Mesothelial cell of epicardium (in vitro differentiated cells): ENCODE measurements at places on chromosomes 3 and 15. TPM values are rescaled to one million over a fixed set of nuclear protein-coding genes. Genes with fewer than 3 reads are reported as not detected.

- DNase-seq = no peak
- no peaks in the 10 kb centered on the region for H3K4me1 ChIP-seq
- no peak overlapping the region for H3K27ac ChIP-seq
- no peaks in the 10 kb centered on the region for H3K36me3 ChIP-seq
These were observed 24.7 kb downstream of the PTH1R start for GRCh38 chr3:46902188-46902631.

- no peak overlapping the region for H3K27ac ChIP-seq
- H3K4me1 ChIP-seq = no peaks in the 10 kb centered on the region
- peaks cover 13% of the 10 kb centered on the region for H3K27me3 ChIP-seq
- no peak overlapping the region for H3K4me3 ChIP-seq
- DNase-seq = no peak
These were observed 9.4 kb upstream of the CMSS1 start for GRCh38 chr3:99808163-99808794.

- H3K27me3 ChIP-seq = no peaks in the 10 kb centered on the region
- peaks cover 16% of the 10 kb centered on the region for H3K4me1 ChIP-seq
- peaks cover 4% of the 10 kb centered on the region for H3K36me3 ChIP-seq
- no peak overlapping the region for H3K4me3 ChIP-seq
These were observed 66.2 kb downstream of the MAP4 start for GRCh38 chr3:47949979-47950378.

The ITGA11 gene
- 2.3 to 3.5 TPM (median 2.7 TPM) in 3 replicates for total RNA-seq

- H3K4me1 ChIP-seq = no peaks in the 10 kb centered on the region
- no peaks in the 10 kb centered on the region for H3K36me3 ChIP-seq
- no peak overlapping the region for H3K27ac ChIP-seq
- H3K4me3 ChIP-seq = no peak overlapping the region
These were observed 21.3 kb upstream of the DHX36 start for GRCh38 chr3:154345422-154346122.

The IGSF11 gene
- total RNA-seq = 1.2 to 2.0 TPM (median 1.8 TPM) in 3 replicates

GRCh38 chr3:113304856-113305540 lies 93.6 kb downstream of the BOC start:
- no peak overlapping the region for H3K4me3 ChIP-seq
- peaks cover 7% of the 10 kb centered on the region for H3K4me1 ChIP-seq
- peaks cover 2% of the 10 kb centered on the region for H3K36me3 ChIP-seq
- H3K27ac ChIP-seq = no peak overlapping the region
- no peaks in the 10 kb centered on the region for H3K27me3 ChIP-seq
- no peak for DNase-seq

DNA sequence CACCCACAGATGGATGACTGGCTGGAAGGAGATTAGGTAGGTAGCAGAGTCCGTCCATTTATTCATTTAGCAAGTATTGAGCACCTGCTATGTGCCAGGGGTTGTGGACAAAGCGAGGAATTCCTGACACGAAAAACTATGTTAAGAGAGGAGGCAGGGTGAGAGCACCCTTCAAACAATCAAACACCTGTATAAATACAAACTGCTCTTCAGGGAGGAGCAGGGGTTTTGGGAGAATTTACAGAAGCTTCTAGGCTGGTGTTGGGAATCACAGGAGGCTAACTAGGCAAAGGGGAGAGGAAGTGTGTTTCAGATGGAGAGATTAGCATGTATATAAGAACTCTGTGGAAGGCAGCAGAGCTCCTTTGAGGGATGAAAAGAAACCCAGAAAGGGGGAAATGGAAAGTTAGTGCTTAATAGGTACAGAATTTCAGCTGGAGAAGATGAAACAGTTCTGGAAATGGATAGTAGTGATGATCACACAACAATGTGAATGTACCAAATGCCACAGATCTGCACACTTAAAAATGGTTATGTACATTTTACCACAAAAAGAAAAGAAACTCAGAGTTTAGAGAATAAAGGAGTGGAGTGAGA lies 805 bp upstream of the SEC22C start:
- H3K27ac ChIP-seq = peak overlapping the region; percentile 32
- H3K27me3 ChIP-seq = no peaks in the 10 kb centered on the region
- no peak for DNase-seq
- H3K4me3 ChIP-seq = peak overlapping the region; percentile 85
- peaks cover 26% of the 10 kb centered on the region for H3K4me1 ChIP-seq

The PSTPIP1 gene
- total RNA-seq = 0.59 TPM in 1 of 3 replicates, not detected in the others

DNA sequence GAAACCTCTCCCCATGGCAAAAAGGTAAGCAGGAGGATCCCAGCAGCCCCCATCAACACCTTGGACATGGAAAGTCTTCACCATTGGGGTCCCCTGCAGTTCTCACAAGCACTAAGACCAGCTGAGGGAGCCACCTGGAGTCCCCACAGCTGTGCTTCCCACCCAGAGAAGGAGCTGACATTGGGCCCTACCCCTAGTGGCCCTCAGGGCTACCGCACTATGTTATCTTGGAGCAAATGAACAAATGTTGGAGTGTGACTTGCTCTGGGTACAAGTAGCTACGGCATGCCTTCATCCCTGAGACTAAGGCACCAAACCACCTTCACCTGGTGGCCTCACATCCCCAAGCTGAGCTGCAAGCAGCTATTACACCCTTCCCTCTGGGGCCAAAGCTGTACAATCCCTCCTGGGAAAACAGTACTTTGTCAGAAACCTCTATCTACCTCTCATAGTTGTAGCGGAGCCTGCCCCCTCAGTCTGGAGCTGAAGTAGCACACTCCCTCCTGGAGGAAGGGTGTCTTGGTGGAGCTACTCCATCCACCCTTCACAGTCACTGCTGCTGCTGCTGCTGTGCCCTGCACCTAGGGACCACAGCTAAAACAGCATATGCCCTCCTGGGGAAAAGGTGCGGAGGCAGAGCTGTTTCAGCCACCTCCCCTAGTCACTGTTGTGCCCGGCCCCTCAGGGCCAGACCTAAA lies 42.7 kb downstream of the SERP1 start:
- no peak overlapping the region for H3K4me3 ChIP-seq
- DNase-seq = no peak
- no peaks in the 10 kb centered on the region for H3K27me3 ChIP-seq
- no peak overlapping the region for H3K27ac ChIP-seq
- no peaks in the 10 kb centered on the region for H3K4me1 ChIP-seq
- H3K36me3 ChIP-seq = peaks cover 4% of the 10 kb centered on the region

GRCh38 chr3:141051443-141052200 lies 475 bp downstream of the SPSB4 start:
- no peaks in the 10 kb centered on the region for H3K36me3 ChIP-seq
- peak overlapping the region; percentile 70 for H3K27ac ChIP-seq
- peak overlapping the region; percentile 84 for H3K4me3 ChIP-seq
- peaks cover 30% of the 10 kb centered on the region for H3K27me3 ChIP-seq

The PARP15 gene
- 0.20 to 0.27 TPM (median 0.22 TPM) in 3 replicates for total RNA-seq

- no peaks in the 10 kb centered on the region for H3K27me3 ChIP-seq
- H3K36me3 ChIP-seq = peaks cover 30% of the 10 kb centered on the region
These were observed 8.8 kb downstream of the NUSAP1 start for GRCh38 chr15:41341519-41341918.

The HHATL gene
- not detected in 3 replicates for total RNA-seq

The ROPN1 gene
- total RNA-seq = not detected in 3 replicates

DNA sequence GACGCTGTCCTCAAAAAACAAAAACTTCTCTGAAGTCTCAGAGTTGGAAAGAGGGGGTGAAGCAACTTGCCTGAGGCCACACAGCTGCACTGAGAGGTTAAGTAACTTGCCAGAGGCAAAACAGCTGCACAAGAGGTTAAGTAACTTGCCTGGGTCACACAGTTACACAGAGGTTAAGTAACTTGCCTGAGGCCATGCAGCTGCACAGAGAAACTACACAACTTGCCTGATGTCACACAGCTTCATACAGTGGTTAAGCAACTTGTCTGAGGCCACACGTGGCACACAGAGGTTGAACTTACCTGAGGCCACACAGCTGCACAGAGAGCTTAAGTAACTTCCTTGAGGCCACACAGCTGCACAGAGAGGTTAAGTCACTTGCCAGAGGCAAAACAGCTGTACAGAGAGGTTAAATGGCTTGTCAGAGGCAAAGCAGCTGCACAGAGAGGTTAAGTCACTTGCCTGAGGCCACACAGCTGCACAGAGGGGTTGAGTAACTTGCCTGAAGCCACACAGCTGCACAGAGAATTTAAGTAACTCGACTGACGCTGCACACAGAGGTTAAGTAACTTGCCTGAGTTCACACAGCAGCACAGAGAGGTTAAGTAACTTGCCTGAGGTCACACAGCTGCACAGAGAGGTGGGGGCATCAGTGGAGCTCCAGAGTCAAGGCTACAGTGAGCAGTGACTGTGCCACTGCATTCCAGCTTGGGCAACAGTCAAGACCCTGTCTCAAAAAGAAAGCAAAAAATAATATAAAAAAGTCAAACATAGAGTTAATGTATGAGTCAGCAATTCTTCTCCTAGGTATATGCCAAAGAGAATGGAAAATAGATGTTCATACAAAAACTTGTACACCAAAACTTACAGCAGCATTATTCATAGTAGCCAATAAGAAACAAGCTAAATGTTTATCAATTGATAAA lies 12.0 kb upstream of the ACAD9 start:
- no peak overlapping the region for H3K27ac ChIP-seq
- no peak overlapping the region for H3K4me3 ChIP-seq
- H3K4me1 ChIP-seq = peaks cover 15% of the 10 kb centered on the region
- no peaks in the 10 kb centered on the region for H3K27me3 ChIP-seq
- DNase-seq = no peak

DNA sequence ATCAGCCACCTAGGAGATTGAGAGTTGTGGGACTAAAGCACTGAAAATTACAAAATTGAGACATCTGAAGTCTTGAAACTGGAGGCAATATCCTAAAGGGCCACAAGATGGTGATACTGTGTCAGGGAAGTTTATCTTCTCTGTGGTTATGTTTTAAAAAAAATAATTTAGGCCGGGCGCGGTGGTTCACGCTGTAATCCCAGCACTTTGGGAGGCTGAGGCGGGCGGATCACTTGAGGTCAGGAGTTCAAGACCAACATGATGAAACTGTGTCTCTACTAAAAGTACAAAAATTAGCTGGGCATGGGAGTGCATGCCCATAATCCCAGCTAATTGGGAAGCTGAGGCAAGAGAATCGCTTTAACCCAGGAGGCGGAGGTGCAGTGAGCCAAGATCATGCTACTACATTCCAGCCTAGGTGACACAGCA lies 17.9 kb upstream of the NIT2 start:
- no peaks in the 10 kb centered on the region for H3K4me1 ChIP-seq
- no peak overlapping the region for H3K4me3 ChIP-seq
- no peak for DNase-seq
- H3K36me3 ChIP-seq = peaks cover 5% of the 10 kb centered on the region

The ZNF860 gene
- 0.63 to 1.3 TPM (median 1.2 TPM) in 3 replicates for total RNA-seq

GRCh38 chr3:123783050-123783689 lies 101.0 kb downstream of the MYLK start:
- peaks cover 28% of the 10 kb centered on the region for H3K4me1 ChIP-seq
- no peak overlapping the region for H3K27ac ChIP-seq
- DNase-seq = no peak
- H3K36me3 ChIP-seq = no peaks in the 10 kb centered on the region
- peaks cover 2% of the 10 kb centered on the region for H3K27me3 ChIP-seq

DNA sequence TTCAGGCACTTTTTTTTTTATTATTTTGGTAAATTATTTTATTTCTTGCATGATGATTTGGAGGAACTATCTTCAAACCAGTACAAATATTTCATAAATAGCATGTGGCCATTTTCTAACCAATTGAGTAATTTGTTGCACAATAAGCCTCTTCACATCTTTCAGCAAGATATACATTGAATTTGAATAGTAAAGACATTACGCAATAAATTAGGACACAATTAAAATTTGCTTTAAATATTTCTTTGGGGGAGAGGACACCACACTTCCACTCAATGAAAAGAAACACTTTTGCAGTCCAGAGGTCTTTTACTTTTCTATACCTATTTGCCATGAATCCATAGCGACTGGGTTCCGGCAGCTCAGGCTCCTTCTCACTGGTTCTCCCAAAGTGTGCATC lies 762.6 kb upstream of the GOLIM4 start:
- no peak overlapping the region for H3K27ac ChIP-seq
- H3K36me3 ChIP-seq = peaks cover 52% of the 10 kb centered on the region
- no peak for DNase-seq
- no peaks in the 10 kb centered on the region for H3K4me1 ChIP-seq
- H3K4me3 ChIP-seq = no peak overlapping the region

DNA sequence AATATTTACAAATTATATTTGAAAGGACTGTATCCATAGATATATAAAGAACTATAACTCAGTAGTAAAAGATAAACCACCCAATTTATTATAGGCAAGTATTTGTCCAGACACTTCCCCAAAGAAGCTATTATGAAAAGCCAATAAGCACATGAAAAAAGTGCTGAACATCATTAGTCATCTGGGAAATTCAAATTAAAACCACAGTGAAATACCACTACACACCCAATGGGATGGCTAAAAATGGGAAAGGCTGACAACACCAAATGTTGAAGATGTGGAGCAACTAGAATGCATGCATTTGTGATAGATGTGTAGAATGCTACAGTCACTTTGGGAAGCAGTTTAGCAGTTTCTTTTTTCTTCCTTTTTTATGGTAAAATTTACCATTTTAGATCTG lies 147.0 kb downstream of the PDE8A start:
- peaks cover 17% of the 10 kb centered on the region for H3K4me1 ChIP-seq
- H3K27me3 ChIP-seq = no peaks in the 10 kb centered on the region
- H3K36me3 ChIP-seq = peaks cover 73% of the 10 kb centered on the region
- no peak overlapping the region for H3K27ac ChIP-seq
